ENCODE measurements at places on chromosomes 3 and 15.

DNA sequence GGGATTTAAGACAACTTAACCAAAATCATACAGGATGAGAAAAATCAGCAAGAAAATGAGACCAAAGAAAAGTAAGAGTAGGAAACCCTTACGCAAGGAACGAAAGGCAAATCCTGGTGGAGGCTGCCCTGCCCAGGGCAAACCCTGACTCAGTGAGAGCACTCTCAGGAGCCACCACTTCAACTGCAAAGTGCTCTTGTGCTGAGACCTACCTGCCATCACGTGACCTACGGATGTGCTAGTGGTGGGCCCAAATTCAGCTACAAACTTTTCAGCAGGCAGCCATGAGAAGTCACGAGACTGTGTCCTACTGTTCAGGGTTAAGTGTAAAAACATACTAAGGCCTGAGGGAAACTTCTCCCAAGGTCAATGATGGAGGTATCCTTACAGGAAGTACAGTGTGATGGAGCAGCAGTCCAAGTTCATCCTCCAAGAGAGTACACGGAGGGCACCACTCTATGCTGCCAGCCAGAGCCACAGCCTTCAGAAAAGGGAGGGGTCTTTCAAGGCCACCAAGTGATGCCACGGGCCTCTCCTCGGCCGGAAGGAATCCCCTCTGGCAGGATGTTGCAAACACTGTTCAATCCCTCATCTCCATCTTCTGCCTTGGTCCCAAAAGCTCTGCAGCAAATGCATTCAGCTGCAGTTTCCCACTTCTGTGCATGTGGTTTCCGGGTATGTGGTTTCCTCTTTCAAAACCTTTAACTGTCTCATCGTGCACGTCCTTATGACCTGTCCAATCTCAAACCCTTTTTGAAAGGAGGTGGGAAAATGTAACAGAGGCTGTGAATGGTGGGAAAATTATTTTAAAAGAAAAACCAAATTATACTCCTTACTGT lies 9.5 kb downstream of the CHSY1 start:
- no peak for DNase-seq

GRCh38 chr3:175672119-175672689 lies 813.1 kb downstream of the NAALADL2 start:
- peak; percentile 29 for DNase-seq

GRCh38 chr3:170610321-170610884 lies 24.5 kb upstream of the SLC7A14 start:
- DNase-seq: no peak

DNA sequence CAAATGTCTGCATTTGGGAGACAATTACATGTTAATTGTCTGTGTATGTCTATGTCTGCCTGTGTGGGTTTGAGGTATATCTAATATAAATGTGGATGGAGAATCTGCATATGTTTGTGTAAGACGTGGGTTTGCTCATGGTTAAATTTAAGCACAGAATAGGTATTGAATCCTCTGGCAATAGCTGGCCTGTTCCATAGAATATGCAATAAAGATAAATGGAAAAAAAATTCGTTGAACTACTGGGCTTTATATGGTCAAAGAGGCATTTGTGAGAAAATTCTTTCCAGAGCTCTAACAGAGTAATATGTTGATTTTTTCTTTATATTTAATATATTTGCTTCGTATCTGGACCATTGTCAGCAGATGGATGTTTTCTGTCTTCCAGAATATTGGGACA lies 1.4 kb downstream of the VPS8 start:
- DNase-seq: no peak

DNA sequence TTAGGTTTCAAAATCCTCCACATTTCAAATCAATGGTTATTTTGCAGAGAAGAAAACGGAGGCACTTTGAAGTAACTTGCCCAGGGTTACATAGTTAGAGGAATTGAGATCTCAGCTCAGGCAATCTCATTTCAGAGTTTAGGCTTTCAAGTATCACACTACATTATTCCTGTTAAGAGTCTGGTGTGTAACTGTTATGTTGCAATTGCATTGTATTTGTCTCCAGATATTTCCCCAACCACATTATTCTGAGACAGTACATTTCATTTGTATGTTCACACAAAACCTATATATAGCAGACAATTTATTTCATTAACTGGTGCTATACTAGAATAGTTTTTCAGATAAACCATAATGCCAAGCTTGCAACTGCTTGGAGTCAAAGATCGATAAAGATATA lies 154.2 kb upstream of the TSPAN3 start:
- no peak for DNase-seq

GRCh38 chr15:90886291-90886614 lies 1.9 kb downstream of the FES start:
- DNase-seq: no peak

GRCh38 chr15:90101130-90101968 lies 919 bp downstream of the IDH2 start:
- no peak for DNase-seq

GRCh38 chr3:14209581-14210289 lies 31.1 kb downstream of the LSM3 start:
- no peak for DNase-seq

- DNase-seq: no peak
These were observed 2.3 kb upstream of the OR4F6 start for GRCh38 chr15:101801048-101801447.

DNA sequence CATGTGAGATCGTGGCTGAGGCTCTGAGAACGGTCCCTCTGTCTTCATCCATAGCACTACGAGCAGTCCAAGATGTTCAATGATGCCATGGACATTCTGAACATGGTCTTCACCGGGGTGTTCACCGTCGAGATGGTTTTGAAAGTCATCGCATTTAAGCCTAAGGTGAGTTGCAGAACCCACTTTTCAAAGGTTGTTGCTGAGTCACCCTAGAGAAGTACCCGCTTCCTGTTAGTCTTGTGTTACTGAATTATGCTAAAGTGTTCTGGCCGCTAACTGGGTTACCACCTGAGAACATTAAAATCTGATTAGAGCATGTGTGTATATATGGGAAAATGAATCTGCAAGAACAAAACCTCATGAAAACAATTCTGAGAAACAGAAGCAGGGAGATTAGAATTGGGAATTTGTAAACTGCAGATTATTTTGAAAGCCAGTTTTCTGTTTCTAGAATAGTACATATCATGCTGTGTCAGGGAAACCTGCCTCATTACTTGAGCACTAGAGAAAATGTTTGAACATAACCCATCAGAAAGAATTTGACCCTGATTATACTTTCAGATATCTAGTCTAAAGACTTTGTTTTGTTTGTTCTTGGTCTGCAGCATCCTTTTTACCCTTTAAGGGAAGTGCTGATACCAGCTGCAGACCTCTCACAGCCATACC lies 92.6 kb downstream of the CHDH start:
- DNase-seq: no peak

DNA sequence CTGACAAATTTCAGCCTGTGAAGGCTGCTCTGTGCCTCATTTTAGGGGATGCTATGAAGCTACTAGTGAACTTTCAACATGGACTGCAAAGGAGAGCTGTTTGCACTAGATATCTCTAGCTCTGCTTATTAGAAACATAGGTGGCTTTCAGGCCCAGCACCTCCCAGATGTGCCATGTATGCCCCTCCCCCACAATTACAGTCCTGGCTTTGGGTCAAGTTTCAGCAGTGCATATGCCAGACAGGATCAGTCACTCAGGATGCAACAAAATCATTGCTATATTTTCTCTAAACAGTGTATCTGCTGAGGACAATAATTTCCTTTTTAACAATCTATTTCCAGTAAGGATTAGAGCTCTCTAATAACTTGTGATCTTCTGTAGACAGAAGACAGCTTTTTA lies 178.8 kb upstream of the STAC start:
- no peak for DNase-seq

DNA sequence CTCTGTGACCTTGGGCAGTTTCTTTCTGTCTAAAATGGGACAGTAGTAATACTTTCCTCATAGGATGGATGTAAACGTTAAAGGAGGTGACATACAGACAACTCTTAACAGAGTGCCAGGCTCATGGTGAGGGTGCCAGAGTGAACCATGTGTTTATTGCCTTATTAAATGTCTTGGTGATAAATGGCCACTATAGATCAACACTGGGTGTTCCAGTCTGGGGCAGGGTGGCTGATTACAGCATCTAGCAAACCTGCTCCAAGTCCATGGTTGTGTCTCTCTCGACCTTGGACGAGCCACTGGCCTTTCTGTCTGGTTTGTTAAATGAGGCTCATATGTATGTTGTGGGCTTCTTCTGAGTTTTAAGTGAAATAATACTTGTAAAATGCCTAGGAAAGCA lies 75.1 kb downstream of the TRAK1 start:
- DNase-seq: no peak

DNA sequence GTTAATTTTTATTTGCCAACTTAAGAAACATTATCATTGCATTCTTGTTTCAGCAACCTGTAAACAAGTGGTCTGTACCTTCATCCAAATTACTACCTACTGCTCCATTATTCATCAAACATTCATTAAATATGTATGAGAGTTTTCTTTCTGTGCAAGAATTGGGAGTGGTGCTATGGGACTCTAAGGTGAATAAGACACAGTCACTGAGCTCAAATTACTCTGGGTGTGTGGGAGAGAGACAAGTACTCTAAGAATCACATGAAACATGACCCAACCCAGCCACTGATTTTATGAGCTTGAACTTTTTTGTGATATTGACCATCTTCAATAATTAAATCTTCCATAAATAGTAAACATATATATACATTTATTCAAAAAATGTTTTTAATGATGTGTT lies 227.2 kb upstream of the TP63 start:
- DNase-seq: no peak

GRCh38 chr3:65894679-65895453 lies 143.9 kb downstream of the MAGI1 start:
- DNase-seq: no peak

DNA sequence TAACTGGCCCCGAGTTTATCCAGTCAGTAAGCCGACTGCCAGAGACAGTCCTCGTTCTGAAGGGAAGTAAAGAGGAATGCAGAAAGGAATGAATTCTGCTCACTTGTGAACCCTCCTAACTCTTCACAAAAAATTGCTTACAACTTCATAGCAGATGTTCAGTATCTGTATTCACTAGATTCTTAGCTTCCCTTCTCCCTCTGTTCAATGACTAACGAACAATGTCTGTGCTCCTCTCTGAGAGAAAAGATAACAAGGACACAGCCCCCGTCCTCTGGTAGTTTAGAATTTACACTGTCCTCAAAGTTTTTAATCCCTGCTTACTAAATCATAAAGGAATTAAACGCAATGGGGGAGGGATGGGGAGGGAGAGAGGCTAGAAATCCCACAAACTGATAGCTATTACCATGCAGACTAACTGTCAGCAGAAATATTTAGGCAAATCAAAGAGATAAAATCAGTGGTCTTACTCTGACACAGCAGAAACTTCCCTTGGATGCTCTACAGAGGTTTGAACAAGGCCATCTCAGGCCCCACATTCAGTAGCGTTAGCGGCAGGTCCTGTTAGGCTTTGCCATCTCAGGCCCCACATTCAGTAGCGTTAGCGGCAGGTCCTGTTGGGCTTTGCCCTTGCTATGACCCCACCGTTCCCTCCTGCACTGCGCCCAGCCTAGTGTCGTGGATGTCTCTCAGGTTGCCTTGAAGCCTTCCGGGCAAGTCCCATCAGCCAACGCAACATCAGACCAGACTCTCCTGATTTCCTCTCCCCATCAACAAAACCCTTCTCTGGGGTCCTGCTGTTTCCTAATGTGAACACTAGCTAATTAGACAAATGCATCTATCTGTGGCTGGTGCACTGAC lies 23.4 kb downstream of the NRROS start:
- no peak for DNase-seq

DNA sequence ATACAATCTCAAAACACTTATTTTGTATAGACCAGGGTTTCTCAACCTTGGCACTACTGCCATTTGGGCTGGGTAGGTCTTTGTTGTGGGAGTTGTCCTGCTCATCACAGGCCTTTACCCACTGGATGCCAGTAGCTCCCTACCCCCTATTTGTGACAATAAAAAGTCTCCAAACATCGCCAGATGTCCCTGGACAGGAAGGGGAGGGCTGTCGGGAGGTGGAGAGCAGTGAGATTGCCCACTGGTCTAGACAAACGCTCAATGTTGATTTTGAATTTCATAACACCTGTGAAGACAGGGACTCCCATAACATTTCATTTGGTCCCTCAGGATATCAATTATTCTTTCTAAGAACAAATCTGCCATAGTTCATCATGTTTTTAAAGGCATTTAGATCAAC lies 151.7 kb upstream of the PTPRG start:
- DNase-seq: no peak

DNA sequence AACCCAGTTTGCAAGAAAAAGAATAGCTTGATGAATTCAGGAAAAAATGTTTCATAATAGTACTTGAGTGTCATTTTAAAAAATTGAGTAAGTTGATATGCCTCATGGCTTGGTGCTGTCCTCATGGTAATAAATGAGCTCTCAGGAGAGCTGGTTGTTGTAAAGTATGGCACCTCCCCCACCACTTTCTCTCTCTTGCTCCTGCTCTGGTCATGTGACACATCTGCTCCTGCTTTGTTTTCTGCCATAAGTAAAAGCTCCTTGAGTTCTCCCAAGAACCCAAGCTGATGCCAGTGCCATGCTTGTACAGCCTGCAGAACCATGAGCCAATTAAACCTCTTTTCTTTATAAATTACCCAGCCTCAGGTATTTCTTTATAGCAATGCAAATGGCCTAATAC lies 108.8 kb upstream of the CRBN start:
- no peak for DNase-seq

DNA sequence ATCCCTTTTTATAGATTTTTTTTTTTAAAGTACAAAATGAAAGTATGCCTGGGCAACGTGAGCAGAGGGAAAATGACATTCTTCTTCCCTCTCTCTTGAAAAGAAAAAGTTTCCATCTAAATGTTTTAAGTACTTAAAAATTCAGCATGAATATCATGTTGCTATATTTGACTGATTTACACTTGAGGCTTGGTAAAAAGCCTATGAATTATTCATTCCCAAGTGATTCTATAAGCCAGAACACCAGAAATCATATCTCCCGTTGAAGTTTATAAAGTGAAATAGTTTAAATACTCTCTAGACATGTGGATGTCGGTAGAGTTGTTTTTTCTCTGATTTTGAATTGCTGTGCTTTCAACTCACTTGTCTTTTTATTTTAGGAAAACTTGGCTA lies 276.2 kb upstream of the RARB start:
- no peak for DNase-seq

DNA sequence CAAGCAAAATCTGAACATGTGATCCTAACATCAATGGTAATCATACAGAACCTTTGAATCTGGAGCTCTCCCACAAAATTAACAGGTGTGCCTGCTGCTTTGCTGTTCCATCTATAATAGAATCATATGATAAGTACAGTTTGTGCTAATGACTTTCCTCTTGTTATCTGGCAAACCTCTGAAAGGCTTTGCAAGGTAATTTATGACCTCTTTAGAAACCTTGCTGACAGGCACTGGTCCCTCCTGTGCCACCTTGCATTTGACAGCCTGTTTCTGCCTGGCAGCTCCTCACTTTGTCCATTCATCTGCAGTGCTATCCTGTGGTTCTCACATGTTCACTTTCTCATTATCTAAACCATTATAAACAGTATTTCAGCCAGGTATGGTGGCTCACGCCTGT lies 10.2 kb upstream of the HTR3C start:
- DNase-seq: no peak

DNA sequence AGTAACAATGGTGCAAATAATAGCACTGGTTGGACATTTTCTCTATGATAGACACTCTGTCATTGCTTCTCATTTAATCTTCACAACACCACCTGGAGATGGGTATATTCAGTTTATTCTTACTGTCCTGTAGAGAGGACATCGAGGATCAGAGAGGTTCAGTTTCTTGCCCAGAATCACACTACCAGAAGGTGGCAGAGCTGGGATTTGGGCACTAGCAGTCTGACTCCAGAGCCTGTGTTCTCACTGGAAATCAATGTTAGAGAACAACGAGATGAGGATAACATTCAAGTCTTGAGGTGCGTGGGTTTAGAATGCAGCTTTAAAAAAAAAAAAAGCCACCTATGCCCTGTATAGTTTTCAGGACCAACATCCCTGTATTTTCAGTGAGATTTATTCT lies 127.8 kb downstream of the SYNPR start:
- DNase-seq: no peak
